ENCODE measurements at places on chromosomes 4 and X. TPM values are rescaled to one million over a fixed set of nuclear protein-coding genes. Genes with fewer than 3 reads are reported as not detected.

Gene CCNI
- total RNA-seq: 141 TPM

Gene ETDA
- not detected for total RNA-seq

Gene MGARP
- 0.45 TPM for total RNA-seq

Gene RNF128
- 17.5 TPM for total RNA-seq

Gene TRAM1L1
- 3.1 TPM for total RNA-seq

Gene FGFRL1
- total RNA-seq: 64.9 TPM

Gene IL21
- total RNA-seq: not detected

Gene USP17L17
- total RNA-seq: not detected

Gene MSANTD1
- 1.4 TPM for total RNA-seq

Gene GPR50
- total RNA-seq: 1.00 TPM

Gene MAOB
- 0.77 TPM for total RNA-seq

Gene SPANXA2
- not detected for total RNA-seq

Gene CHST7
- total RNA-seq: 15.4 TPM

Gene RPS6KA6
- total RNA-seq: 8.5 TPM
